ENCODE measurements at places on chromosomes 1 and 21.

DNA sequence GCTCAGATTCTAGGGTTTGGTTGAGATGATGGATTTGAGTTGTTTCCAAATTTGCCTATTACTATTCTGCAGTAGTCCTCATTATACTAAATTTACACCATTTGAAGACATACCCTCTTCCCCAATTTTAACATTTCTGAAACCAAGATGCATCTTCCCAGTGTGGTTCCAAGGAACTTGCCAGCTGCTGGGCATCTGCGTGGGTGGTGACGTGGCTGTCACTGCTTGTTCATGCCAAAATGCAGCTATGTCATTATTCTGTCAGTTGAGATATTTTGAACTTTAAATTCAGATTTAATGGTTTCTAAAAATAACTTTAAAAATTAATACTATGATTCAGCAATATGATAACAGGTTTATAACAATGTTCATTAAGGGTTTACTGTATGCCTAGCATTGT, 1.2 kb downstream of the ZFP69 start:
- DNase-seq = no peak

- DNase-seq = no peak
Observed at GRCh38 chr1:198651650-198652400, 13.0 kb downstream of the PTPRC start.

- no peak for DNase-seq
Observed at GRCh38 chr1:248918131-248918530, 12.1 kb downstream of the PGBD2 start.

GRCh38 chr1:98340511-98340910, 321.0 kb upstream of the SNX7 start:
- DNase-seq = no peak

- DNase-seq = peak; percentile 31
Observed at GRCh38 chr1:207321790-207322645, 540 bp downstream of the CD55 start.

GRCh38 chr1:200379432-200379757, 30.4 kb downstream of the ZNF281 start:
- DNase-seq = no peak

DNA sequence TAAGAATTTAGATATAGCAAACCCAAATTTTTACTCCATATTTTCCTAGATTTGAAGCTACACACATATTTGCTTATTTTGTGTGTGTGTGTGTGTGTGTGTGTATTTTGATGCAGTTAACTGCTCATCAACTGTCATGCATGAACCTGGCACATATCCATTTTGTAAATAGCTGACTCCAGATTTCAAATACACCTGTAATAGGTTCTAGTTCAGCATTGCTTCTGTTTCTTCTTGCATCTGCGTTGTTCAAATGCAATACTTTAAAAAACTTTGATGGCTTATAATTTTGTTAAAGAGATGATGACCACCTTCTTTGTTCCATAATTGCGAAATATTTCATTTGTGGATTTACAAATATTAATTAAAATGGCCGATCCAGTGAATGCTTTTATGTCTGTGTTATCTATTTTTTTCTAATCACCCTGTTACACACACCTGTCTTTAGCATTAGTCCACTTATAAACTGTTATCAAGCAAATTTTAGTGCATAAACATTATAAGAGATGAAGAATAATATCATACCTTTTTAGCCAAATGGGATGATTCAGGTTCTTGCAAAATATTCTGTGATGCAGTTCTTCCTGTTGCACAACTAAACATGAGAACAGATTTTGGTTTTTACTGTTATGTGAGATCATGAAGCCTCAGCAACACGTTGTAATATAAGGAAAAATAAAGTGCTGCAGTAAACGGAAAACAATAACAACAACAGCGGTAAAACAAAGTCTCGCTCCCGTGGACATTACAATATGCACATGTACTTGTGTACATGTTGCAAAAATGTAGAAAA, 12.7 kb upstream of the S100A11 start:
- DNase-seq = no peak

- DNase-seq = no peak
Observed at GRCh38 chr1:176885751-176886150, 278.8 kb downstream of the ASTN1 start.

- DNase-seq = no peak
Observed at GRCh38 chr1:18712252-18712600, 81.6 kb downstream of the PAX7 start.

Measured in hematopoietic multipotent progenitor cell treated with erythropoietin and hydrocortisone succinate and interleukin-3 and kit ligand, for 8 days (in vitro differentiated cells).